Dermis microvascular lymphatic vessel endothelial cell (primary cell): ENCODE measurements at places on chromosomes 1 and 21. TPM values are rescaled to one million over a fixed set of nuclear protein-coding genes. Genes with fewer than 3 reads are reported as not detected.

The PGLYRP3 gene
- total RNA-seq = not detected in 2 replicates

DNA sequence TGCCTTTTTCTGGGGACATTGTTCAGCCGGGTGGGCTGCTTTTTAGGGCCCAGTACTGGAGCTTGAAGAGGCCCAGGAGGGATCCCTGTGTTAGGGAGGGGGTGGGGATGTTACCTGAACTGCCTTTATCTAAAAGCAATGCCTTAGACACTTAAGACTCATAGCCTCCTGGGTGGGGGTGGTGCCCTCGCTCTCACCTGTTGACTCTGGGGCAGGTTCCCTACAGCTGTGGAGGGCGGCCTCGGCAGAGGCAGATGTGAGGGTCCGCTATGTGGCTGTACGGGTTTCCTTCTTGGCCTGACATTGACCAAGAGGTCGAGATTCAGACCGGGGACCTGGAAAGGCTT is 716 bp downstream of the INAVA start:
- DNase-seq = no peak

DNA sequence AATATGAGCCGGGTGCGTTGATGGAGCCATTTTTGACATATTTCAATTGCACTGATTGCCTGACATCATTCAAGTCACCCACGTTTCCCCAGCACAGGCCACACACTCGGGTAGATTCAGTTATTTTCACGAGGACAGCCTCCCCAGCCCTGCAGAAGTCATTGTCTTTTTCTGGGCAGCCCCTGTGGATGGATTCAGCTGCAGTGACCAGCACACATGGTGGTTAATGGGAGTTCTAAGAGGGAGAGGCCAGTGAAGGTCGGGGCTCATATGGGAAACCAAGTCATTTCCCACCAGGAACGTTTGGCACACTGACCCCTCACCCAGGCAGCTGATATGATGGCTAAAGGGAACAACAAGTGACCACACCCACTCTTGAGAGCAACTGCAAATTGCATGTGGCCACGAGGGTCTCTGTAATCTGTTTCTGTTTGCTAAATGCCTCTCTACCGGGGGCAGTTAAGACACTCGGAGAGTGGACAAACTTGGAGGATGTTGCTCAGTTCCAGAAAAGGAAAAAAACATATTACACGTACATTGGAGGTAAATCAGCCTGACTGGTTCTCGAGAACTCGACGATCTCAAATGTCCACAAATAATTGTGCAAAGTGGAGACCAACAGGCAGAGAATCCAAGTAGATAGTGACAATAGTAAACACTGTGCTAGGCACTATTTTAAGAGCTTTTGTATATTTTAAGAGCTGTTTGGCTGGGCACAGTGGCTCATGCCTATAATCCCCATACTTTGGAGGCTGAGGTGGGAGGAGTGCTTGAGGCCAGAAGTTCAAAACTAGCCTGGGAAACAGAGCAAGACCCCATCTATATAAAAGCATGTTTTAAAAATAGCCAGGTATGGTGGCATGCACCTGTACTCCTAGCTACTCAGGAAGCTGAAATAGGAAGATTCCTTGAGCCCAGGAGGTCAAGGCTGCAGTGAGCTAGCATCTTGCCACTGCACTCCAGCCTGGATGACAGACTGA is 167.2 kb upstream of the IRF2BP2 start:
- DNase-seq = peak; percentile 10

The SRSF10 gene
- 59.6 and 67.9 TPM in 2 replicates for total RNA-seq

The TMEM240 gene
- total RNA-seq = 1.0 and 1.4 TPM in 2 replicates

The STXBP3 gene
- 39.3 and 40.1 TPM in 2 replicates for total RNA-seq

DNA sequence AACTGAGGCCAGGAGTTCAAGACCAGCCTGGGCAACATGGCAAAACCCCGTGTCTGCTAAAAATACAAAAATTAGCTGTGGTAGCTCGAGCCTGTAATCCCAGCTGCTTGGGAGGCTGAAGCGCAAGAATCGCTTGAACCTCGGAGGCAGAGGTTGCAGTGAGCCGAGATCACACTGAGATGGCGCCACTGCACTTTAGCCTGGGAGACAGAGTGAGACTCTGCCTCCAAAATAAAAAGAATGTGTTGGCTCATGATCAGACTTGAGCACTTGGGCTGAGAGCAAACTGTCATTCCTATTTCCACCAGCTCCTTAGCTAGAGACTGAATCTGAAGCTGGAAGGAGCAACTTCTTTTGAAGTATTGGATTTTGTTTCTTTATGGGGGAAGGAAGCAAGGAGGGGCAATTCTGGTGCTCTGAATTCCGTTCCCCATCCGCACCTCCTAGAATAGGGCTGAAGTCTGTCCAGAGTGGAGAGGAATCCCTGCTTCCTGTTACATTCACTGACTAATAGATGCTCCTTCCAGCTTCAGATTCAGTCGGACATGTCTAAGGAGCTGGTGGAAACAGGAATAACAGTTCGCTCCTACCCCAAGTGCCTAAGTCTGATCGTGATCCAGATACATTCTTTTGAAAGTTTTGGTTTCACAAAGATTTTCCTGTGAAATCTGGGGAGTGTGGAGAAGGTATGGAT is 3.8 kb downstream of the ZNF672 start:
- DNase-seq = no peak

DNA sequence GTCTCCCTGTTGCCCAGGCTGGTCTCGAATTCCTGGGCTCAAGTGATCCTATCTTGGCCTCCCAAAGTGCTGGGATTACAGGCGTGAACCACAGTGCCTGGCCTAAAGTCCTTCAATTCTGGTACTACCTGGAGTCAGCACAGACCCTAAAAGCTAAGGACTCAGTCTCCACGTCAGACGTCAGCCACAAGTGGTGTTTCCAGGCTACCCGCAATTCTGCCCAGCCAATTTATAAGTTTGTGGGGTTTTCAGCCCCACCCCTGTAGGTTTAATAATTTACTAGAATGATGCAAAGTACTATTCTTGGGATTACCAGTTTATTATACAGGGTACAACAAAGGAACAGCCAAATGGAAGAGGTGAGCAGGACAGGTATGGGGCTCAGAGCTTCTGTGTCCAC is 10.6 kb upstream of the DIP2A start:
- DNase-seq = no peak

DNA sequence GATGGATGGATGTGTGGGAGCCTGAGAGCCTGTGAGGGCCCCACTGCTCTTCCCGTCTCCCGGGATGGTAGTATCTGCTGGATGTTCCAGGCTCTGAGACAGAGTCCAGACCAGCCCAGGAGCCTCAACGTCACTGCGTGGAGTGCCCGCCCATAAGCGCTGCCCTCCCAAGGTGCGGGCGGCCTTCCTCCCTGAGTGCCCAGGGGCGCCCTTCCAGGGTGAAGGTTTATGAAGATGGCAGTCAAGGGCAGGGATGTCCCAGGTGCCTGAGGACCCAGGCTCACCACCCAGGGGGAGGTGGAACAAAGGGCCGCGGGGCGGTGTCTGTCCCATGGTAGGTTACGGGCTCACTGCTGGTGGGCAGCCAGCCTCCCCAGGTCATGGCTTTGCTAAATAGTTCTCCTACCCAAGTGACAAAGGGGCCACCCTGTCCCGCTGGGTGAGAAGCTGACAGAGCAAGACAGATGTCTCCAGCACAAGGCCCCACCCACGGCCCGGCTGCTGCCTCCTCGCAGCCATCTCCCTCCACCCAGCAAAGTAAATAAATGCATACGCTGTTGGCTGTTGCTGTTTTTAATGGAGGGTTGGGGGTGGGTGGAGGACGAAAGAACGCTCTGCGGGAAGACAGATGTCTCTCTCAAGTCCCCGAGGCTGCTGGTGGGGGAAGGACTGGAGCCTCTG is 9.0 kb upstream of the GPR153 start:
- DNase-seq = no peak

GRCh38 chr21:39952265-39952664 is 85.0 kb downstream of the PCP4 start:
- DNase-seq = no peak
